ENCODE measurements at places on chromosomes 11 and 22.

DNA sequence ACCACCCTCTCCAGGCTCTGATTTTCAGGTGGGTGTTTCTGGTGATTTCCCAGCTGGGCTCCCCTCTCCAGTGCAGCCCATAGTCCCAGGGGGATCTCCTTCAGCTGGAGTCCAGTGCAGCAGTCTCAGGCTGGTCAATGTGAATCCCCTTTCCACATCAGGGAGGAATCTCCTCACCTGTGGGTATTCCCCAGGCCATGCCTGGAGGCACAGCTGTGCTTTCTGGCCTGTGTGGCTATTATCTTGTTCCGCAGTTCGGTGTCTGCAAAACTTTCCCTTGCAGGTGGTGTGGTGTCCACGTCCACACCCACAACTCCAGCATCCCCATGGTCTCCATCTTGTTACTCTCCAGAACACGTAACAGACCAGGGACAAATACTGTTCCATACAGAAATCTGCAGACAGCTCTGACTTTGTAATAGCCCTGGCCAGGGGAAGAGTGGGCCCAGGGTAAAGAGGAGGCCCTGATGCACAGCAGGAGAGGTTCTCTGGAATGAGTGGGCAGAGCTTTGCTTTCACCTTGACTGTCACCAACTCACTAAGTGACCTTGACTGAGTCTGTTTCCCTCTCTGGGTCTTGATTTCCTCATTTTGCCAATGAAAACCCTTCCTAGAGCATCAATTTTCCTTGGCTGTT lies 183.2 kb downstream of the CSNK2A3 start:
- DNase-seq = no peak

GRCh38 chr11:33932721-33933120 lies 40.8 kb upstream of the LMO2 start:
- no peak for DNase-seq

DNA sequence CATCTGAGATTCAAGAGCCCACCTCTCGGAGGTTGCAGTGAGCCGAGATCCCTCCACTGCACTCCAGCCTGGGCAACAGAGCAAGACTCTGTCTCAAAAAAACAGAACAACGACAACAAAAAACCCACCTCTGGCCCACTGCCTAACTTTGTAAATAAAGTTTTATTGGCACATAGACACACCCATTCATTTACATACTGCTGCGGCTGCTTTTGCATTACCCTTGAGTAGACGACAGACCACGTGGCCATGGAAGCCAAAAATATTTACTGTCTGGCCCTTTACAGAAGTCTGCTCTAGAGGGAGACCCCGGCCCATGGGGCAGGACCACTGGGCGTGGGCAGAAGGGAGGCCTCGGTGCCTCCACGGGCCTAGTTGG lies 47.0 kb downstream of the GRAMD4 start:
- DNase-seq = no peak

GRCh38 chr22:50526834-50527801 lies 1.7 kb upstream of the SCO2 start:
- DNase-seq = peak; percentile 33

GRCh38 chr22:31929167-31929930 lies 15.0 kb upstream of the YWHAH start:
- DNase-seq = no peak

Measured in GF-D8 (cell line).